ENCODE measurements at places on chromosomes 7 and 10. TPM values are rescaled to one million over a fixed set of nuclear protein-coding genes. Genes with fewer than 3 reads are reported as not detected.

C10orf53 gene
- total RNA-seq, result not detected

IFIT3 gene
- total RNA-seq, result 10.4 TPM

PRR15 gene
- total RNA-seq, result 11.8 TPM

DNA sequence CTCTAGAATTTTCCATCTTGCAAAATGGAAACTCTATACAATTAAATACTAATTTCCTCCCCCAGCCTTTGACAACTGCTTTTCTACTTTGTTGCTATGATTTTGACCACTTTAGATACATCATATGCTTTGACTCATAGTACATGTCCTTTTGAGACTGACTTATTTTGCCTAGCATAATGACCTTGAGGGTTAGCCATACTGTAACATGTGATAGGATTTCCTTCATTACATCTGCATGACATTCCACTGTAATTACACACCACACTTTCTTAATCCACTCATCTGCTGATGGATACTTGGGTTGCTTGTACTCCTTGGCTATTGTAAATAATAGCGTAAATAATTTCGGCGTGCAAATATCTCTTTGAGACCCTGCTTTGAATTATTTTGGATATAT lies 127.7 kb downstream of the JAZF1 start:
- DNase-seq, result no peak

DNA sequence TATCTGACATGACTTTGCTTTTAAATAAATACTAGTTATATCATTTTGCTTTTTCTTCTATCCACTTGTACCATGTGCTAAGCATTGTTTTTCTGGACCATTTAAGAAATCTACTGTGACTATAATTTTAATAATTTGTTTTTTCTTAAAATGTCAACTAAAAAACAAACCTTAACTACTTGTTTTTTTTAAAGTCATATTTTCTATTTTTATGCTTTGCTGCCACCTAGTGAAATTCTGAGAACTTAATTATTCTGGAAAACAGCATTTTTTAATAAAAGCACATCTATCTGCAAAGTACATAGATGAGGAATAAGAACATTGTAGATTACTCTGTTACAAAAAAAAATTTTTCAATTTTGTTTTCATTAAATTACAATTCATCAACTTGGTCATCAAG lies 47.4 kb downstream of the ORC5 start:
- DNase-seq, result no peak

GRCh38 chr10:28020993-28021982 lies 22.4 kb upstream of the ODAD2 start:
- DNase-seq, result no peak

DNA sequence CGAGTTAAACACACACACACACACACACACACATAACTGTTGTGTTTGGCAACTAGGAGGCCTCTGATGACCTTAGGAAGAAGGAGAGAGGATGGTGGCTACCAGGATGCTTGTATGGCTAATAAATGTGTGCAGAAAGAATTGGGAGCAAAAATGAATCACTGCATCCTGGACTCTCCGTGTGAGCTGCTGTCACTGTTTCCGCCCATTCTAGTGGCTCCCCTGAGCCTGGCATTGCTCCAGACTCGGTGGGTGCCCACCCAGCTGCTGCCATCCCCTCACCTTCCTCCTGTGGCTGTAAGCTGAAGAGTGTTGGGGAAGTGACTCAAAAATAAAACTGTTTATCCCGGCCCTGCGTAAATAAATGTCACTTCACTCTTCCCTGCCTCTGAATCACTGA lies 149.5 kb upstream of the MINDY3 start:
- DNase-seq, result no peak

GRCh38 chr10:117993166-117993565 lies 53.6 kb downstream of the RAB11FIP2 start:
- DNase-seq, result no peak

- no peak for DNase-seq
These were observed 67.6 kb downstream of the ITGA8 start for GRCh38 chr10:15652117-15652516.
